ENCODE measurements at places on chromosomes 13 and 19. TPM values are rescaled to one million over a fixed set of nuclear protein-coding genes. Genes with fewer than 3 reads are reported as not detected.
A peak's percentile ranks its signal among the peaks of the same experiment; 100 is the strongest.

Gene GPR183
- total RNA-seq = not detected

- no peak for DNase-seq
Measured at GRCh38 chr19:30564551-30565011, 192.4 kb downstream of the ZNF536 start.

Gene TEKTIP1
- not detected for total RNA-seq

Gene TEAD2
- 33.2 TPM for total RNA-seq

Gene SMIM24
- 0.24 TPM for total RNA-seq

DNA sequence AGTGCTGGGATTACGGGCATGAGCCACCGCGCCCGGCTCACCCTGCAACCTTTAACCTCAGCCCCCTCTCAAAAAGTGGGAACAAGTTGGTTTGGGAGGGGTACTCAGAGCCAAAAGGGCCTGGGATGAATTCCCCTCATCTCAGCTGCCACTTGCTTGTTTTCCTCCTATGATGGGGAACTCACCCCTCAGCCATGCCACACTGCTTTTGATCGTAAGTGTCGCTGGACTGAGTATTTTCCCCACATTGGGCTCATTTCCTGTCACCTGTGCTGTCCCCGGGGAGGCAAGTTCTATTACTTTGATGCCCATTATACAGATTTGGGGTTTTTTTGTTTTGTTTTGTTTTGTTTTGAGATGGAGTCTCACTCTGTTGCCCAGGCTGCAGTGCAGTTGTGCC is 6.5 kb downstream of the R3HDM4 start:
- DNase-seq = no peak

DNA sequence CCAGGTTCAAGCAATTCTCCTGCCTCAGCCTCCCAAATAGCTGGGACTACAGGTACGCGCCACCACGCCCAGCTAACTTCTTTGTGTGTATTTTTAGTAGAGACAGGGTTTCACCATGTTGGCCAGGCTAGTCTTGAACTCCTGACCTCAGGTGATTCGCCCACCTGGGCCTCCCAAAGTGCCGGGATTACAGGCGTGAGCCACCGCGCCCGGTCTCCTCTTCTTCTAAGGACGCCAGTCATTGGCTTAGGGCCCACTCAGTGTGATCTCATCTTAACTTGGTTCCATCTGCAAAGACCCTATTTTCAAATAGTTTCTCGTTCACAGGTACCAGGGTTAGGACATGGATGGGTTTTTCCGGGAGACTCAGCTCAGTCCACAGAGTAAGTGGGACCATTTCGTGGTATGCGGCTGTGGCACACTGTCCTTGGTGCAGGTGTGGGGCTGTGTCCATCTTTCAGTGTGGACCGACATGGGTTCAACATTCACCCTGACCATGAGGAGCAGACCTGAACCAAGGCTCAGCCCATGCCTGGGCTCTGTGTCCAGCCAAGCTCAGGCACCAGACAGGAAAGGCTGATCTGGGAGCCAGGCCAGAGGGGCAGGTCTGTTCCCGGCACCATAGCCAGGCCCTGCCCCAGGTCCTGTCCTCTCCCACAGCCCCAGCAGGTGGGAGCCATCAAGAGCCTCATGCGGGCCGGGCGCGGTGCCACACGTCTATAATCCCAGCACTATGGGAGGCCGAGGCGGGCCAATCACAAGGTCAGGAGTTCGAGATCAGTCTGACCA is 2.8 kb upstream of the MKNK2 start:
- DNase-seq = peak; percentile 67

GRCh38 chr13:112772929-112773328 is 83.1 kb downstream of the ATP11A start:
- DNase-seq = no peak

Gene ELSPBP1
- not detected for total RNA-seq

- DNase-seq = no peak
Measured at GRCh38 chr13:111245576-111246384, 74.7 kb upstream of the TEX29 start.

DNA sequence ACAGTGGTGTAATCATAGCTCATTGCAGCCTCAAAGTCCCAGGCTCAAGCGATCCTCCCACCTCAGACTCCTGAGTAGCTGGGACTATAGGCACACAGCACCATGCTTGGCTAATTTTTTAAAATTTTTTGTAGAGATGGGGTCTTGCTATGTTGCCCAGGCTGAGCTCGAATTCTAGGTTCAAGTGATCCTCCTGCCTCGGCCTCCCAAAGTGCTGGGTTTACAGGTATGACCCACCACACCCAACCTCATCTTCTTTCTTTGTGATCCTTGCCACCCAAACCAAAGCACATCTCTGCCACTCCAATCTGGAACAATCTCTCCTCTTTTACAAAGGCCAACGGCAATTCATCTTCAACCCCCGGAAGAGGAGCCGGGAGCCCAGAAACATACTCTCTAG is 38.6 kb downstream of the INSR start:
- no peak for DNase-seq

- no peak for DNase-seq
Measured at GRCh38 chr13:45167611-45168554, 33.0 kb downstream of the KCTD4 start.

- DNase-seq = no peak
Measured at GRCh38 chr19:32189956-32190706, 155.3 kb upstream of the ZNF507 start.

Gene ZNF414
- total RNA-seq = not detected

DNA sequence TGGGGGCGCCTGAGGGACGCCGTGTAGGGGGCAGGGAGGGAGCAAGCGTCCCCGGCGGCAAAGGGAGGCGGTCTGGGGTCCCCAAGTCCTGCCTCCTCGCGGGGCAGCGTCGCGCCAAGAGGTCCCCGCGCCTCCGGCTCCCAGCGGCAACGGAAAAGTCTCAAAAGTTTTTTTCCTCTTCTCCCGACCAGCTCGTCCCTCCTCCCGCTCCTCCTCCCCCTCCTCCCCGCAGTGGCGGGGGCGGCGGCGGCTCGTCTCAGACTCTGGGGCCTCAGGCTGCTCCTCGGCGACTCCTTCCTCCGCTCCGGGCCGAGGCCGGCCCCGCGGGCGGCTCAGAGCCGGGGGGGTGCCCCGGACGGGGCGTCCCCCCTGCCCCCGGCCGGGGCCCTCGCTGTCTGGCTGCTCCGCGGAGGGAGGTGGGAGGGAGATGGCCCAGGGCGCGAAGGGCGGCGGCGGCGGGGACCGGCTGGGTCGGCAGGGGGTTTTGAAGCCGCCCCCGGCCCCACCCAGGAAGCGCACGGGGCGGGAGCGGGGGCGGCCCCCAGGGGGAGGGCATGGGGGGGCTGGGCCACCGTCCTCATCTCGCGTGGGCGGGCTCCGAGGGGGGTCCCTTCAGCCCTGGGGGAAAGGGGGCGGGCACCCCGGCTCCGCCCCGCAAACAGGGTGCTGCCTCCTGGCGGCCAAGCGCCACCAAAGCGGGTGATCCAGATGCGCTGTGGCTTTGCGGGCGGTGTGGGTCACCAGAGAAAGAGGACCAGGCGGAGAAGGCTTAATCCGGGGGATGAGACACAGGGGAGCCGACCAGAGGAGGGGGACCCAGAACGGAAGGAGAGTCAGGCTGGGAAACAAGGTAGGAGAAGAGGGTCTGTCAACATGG is at the start of gene TGFB1:
TSS of gene TGFB1 (minus strand) at position 457 of the 877 bp plus-strand sequence. CDS start 878 bp downstream, outside the sequence.
- peak; percentile 20 for DNase-seq

- peak; percentile 62 for DNase-seq
Measured at GRCh38 chr13:27632214-27632613, 10.5 kb downstream of the POLR1D start.

DNA sequence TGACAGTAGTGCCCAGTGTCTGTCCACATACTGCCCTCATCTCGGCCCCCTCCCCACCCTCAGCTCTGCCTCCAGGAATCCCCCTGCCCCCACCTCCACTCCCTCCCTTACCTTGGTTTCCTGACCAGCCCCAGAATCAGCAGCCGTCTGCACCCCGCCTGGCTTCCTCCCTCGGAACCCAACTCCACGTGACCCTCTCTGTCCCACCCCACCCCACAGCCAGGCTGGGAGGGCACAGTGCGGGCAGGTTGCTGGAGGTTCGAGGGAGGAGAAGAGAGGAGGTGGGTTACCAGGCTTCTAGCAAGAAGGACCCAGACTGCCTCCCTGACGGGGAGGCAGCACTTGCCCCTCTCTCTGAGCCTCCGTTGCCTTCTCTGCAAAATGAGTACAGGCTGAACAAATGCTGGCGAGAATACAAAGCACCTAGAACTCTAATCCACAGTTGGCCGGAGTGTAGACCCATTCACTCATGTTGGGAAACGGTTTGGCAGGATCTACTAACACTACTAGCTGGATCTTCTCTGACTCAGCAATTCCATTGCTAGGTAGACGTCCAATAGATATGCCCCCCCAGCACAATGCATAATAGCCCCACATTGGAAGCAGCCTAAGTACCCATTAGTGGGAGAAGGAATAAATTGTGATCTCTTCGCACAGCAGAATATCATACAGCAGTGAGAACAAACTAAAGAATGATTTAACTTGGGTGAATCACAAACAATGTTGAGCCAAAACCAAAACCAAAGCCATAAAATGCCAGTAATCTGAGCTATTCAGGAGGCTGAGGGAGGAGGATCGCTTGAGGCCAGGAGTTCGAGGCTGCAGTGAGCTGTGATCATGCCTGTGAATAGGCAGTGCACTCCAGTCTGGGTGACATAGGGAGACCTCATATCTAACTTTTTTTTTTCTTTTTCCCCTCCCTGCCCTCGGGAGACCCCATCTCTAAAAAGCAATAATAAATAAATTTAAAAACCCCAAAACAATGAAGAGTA is at the start of gene RASAL3:
TSS of gene RASAL3 (minus strand) at position 151 of the 992 bp plus-strand sequence. CDS start 186 bp downstream, outside the sequence.
- DNase-seq = no peak

- no peak for DNase-seq
Measured at GRCh38 chr19:48443256-48443655, 2.5 kb upstream of the GRWD1 start.

DNA sequence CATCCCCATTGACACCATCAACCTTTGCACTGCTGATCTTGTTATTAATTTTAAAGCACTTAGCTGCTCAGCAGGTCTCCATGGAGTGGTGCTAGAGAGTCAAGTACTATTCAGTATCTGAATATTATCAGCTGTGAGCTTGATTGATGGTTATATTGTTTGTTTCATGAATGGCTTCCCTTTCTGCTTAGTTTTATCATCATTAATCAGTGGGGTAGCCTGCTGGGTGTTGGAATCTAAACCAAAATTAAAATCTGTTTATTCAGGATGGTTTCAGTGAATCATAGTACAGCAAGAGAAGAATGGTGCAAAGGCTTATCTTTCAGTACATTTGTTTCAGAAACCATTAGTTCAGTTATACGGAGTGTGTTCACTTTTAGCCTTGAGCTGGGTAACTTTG is 42.5 kb upstream of the SCEL start:
- DNase-seq = peak; percentile 63

DNA sequence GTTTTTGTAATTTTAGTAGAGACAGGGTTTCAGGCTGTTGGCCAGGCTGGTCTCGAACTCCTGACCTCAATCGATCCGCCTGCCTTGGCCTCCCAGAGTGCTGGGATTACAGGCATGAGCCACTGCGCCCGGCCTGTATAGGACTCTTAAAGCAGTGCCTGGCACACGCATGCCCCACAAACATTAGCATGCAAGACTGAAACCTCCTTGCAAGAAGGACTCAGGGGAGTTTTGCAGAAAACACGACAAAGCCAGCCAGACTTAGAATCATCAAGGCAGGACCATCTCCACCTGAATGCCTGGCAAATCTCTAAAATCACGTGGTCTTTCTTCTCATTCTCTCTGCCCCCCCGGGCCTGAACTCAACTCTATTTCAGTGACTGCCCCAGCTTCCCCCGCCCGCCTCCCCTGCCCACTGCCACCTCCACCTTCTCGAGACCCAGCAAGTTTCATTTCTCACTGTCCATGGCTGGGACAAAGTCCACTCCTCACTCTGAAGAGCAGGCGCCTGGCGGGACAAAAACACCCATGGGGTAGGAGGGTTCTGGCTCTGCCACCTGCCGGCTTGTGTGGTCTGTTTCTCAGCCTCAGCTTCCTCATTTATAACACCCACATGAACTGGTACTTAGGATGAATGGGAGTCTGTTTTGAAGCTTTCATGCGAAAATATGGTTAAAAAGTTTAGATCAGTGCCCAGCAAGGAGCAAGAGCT is 2.4 kb downstream of the TICAM1 start:
- peak; percentile 24 for DNase-seq

Gene UTP14C
- total RNA-seq = 13.8 TPM

- no peak for DNase-seq
Measured at GRCh38 chr19:13153569-13154240, 3.5 kb downstream of the IER2 start.

GRCh38 chr19:4144666-4145249 is 8.7 kb upstream of the CREB3L3 start:
- DNase-seq = no peak

Gene CNN1
- 34.3 TPM for total RNA-seq

DNA sequence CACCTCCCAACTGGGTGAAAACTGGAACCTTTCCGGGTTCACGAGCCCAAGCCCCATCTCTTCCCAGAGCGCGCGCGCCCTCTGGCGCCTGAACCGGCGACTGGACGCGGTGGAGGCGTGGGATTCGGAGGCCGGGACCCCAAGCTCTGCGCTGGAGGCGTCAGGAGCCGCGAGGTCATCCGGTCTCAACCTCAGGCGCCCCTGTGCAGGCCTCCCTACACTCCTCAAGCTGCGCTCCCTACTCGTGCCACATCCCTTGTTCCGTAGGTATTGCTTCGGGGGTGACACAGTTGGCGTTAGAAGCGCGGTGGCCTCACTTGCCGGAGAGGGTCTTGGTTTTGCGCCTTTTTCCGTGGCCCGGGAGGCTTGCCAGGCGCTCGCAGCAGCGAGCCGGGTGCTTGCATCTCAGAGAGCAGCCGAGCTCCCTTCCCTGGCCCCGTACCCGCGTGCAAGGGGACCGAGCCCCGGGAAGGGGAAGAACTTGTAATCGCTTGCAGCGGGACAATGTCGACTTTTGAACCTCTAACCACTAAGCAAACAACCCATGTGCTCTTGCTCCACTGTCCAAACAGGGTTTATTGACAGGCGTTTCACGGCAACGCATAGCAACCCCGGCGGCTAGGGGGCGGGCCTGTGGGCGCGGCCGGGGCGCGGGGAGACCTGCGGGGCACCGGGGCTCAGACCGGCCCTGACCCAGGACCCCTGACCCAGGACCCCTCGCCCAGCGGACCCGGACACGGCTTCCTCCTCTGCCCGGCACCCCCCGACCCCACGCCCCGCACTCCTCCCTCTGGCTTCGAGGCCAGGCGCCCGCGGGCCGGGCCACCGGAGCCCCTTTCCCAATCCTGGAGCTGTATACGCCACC is 8.5 kb downstream of the CDX2 start:
- no peak for DNase-seq

DNA sequence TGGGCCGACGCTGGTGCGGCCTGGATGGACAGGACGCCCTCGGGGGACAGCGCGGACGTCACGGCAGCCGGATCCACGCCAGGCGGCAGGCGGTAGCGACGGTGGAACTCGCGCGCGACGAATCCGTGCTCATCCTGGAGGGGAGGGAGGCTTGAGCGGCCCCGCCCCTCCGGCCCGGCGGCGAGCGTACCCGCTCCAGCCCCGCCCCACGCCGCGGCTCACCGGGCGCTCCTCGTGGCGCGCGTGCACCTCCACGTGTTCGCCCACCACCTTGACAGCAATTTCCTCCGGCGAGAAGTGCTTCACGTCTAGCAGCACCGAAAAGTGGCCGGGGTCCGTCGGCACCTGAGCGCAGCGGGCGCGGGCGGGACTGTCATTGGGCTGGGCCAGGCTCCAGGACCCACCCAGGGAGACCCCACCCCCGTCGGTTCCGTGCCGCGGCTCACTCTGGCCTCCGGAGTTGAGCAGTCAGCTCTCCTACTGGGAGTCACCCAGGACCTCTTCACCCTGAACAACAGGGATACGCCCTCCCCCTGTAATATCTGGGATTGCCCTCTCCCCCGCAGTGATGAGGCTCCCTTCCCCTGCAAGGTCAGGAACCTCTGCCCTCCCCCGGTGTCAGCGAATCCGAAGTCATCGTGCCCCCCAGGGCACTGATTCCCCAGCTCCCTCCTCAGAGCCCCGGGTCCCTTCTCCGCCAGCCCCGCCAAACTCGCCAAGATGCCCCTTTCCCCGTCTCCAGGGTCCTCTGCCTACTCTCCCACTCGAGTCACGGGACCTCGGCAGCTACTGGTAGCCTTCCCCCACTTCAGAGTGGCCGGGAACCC is 1.1 kb downstream of the HSPB6 start:
- DNase-seq = no peak

All from G401 (cell line).